ENCODE measurements at places on chromosomes 13 and 19.

GRCh38 chr13:91368101-91368500 lies 20.6 kb downstream of the MIR17HG start:
- DNase-seq = no peak

DNA sequence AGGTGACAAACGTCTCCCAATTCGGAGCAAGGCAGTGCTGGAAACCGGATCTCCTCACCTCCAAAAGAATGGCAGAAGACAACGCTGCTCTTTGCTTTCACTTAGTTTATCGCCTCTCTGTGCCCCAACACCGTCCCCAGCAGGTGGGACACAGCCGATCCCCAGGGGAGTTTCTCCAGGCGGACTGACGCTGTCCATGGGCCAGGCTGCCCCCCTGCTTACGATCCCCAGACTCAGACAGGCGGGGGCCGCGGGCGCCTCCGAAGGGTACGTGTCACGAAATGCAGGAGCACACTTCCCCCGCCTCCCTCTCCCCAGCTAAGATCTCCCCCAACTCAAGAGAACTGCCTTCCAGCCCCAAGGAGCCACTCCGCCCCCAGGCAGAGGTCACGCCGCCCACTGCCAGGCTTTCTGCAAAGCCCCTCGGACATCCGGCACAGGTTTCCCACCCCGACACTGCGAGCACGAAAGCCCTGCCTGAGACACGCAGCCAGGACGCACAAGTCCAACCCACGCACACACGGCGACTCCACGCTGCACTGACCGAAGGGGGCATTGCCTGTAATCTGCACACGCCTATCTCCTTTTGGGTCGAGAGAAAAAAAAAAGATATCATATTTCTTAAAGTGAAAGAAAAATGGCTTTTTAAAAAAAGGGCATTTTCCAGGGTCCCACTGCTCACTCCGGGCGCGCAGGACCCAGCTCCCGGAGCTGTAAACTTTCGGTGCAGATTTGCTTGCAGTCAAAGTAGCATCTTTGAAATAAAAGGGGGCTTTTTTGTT lies 2.0 kb downstream of the SPRY2 start:
- peak; percentile 83 for DNase-seq

GRCh38 chr13:93045836-93046235 lies 180.8 kb upstream of the GPC6 start:
- no peak for DNase-seq

DNA sequence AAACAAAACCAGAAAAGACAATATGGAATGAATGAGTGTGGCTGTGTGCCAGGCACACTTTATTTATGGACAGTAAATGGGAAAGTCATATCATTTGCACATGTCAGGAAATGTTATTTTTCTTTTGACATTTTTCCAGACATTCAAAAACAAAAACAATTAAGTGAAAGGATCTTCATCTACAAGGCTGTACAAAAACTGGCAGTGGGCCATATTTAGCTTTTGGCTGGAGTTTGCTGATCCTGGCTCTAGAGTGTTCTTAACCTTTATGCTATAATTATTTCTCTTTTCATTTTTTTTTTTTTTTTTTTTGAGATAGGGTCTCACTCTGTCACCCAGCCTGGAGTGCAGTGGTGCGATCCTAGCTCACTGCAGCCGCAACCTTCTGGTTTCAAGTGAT lies 6.5 kb upstream of the TNFSF9 start:
- no peak for DNase-seq

- peak; percentile 6 for DNase-seq
Observed at GRCh38 chr19:28746478-28746877, 466.5 kb downstream of the UQCRFS1 start.

GRCh38 chr19:39411081-39411831 lies 1.2 kb upstream of the PLEKHG2 start:
- DNase-seq = no peak

GRCh38 chr19:45153339-45154063 lies 7.3 kb downstream of the NKPD1 start:
- peak; percentile 50 for DNase-seq

- DNase-seq = no peak
Observed at GRCh38 chr13:24613755-24614154, 66.5 kb upstream of the ATP12A start.

DNA sequence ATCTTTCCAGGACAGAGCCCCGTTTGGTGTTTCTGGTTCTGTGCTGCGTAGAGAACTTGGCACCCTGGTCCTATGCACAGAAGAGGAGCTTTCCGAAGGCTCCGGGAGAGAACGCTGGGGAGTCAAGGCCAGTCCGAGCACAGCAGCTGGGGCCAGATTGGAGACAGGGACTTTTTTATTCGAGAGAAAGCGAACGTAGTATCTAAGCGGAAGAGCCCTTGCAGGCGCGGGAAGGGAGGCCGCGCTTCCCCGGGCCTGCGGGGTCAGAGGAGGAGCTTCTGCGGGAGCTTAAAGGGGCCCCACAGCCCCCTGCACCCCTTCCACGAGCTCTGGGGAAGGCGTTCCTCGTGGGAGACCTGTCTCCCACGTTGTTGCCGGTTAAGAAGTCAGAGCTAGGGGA lies 48.6 kb upstream of the ARHGEF7 start:
- no peak for DNase-seq

DNA sequence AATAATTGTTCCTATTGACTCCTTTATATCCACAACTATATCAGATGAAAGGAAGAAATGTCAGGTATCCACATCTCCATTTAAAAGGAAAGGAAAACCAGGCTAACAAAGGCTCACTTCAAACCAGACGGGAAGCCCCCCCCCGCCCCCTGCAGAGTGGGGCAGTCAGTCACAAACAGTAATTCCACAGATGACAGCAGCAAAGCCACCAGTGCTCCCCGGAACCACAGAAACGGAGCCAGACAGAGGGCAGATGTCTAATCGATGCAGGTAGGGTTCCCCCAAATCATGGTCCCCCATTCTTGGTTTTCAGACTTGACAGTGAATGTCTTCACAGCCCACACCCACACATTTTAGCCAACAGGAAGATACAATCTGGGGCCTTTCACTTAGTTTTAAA lies 100.8 kb downstream of the STK24 start:
- no peak for DNase-seq

GRCh38 chr19:50327461-50328223 lies 1.5 kb downstream of the KCNC3 start:
- DNase-seq = no peak

- no peak for DNase-seq
Observed at GRCh38 chr19:55464039-55464661, 401 bp downstream of the C19orf85 start.

DNA sequence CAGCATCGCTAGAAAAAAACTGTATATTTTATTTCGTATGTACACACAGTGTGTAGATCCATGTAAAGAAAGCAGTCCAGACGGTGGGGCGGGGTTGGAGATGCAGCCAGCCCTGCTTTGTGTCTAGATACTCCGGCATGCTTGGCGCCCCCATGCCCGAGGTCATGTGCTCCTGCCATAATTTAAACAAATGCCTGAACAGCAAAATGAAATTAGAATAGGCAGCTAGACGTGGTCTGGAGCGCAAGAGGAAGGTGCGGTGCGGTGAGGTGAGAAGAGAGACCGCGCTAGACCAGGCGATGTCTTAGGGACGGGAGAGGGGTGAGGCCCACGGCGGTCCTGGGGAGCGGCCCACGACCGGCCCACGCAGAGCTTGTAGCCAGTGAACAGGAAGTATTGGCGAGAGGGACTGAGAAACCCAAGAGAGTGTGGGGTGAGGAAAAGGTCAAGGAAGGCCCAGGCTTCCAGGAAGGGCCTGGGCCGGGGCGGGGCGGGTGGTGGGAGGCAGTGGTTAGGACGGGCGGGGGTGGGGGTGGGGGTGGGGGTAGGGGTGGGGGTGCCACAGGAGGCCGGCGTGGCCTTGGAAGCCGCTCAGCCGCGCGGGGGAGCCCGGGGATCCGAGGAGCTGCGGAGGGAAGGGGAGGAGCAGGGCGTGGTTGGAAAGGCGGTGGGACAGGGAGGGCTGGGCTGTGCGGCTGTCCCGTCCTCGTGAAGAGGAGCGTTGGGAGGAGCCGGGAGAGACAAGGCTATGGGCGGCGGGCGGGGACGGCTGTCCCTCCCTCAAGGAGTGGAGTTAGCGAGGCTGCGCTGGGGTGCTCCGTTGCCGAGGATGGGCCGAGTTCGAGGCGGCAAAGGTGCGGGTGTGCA lies 254.7 kb upstream of the SGCG start:
- no peak for DNase-seq

DNA sequence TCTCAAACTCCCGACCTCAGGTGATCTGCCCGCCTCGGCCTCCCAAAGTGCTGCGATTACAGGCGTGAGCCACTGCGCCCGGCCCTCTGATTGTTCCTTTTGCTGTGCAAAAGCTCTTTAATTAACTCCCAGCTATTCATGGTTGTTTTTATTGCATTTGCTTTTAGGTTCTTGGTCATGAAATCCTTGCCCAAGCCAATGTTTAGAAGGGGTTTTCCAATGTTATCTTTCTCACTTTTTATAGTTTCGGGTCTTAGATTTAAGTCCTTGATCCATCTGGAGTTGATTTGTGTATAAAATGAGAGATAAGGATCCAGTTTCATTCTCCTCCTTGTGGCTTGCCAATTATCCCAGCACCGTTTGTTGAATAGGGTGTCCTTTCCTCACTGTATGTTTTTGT lies 19.2 kb upstream of the GRTP1 start:
- DNase-seq = no peak

DNA sequence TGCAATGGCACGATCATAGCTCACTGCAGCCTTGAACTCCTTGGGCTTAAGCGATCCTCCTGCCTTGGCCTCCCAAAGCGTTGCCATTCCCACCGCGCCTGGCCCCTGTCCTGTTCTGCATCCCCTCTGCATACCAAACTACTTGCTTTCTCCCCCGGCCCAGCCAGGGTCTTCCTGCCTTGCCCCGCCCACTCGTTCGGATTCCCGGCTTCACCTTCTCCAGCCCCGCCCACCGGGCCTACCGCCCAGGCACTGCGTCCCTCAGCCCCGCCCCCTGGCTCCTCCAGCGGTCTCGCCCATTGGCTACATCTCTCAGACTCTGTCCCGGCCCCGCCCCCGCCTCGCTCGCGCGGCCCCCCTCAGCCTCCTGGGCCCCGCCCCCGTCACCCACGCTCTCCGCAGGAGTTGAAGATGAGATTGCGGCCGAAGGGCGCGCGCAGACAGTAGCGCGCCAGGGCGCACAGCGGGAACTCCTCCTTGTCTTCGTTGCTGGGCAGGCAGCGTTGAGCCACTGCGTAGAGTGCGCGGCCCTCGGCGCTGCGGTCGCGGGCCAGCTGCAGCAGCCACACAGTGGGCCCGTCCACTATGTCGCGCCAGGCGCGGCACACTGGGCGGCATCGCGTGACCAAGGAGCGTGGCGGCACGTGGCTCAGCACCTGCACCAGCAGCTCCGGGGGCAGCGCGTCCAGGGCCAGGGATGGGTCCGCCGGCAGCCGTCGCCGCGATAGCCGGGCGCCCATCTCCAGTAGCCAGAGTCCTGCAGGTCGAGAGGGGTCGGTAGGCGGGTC lies 19.0 kb downstream of the MRPS12 start:
- DNase-seq = peak; percentile 16

DNA sequence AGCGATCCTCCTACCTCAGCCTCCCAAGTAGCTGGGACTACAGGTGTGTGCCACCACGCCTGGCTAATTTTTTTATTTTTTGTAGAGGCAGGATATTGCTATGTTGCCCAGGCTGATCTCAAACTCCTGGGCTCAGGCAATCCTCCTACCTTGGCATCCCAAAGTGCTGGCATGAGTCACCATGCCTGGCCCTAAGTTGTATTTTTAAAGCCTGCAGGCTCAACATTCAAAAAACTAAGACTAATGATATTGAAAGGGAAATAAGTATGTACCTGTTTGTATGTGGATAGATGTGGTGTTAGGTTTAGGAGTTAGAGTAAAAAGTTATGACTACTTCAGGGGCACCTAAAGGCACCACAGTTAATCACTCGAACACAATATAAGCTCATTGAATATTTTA lies 5.4 kb upstream of the IPO5 start:
- DNase-seq = peak; percentile 57

GRCh38 chr19:55591555-55591954 lies 7.8 kb downstream of the FIZ1 start:
- DNase-seq = no peak

- DNase-seq = peak; percentile 75
Observed at GRCh38 chr13:52459668-52460067, 4.4 kb downstream of the CKAP2 start.

DNA sequence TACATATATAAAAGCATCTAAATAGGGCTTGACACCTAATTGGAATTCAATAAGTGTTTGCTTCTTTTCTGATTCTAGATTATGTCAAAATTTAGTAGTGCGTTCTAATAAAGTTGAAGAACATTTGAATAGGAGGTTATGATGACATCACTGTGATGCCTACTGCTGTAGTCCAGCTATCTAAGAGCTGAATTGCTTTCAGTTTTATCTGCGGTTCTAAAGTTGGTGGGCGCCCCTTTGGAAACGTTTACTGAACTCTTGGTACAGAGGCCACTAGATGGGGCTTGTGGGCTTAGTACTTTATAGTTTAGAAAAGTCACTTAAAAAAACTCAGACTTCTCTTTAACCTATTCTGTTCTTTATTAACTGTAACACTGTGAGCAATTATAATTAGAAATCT lies 776.9 kb downstream of the GPC5 start:
- peak; percentile 0 for DNase-seq

DNA sequence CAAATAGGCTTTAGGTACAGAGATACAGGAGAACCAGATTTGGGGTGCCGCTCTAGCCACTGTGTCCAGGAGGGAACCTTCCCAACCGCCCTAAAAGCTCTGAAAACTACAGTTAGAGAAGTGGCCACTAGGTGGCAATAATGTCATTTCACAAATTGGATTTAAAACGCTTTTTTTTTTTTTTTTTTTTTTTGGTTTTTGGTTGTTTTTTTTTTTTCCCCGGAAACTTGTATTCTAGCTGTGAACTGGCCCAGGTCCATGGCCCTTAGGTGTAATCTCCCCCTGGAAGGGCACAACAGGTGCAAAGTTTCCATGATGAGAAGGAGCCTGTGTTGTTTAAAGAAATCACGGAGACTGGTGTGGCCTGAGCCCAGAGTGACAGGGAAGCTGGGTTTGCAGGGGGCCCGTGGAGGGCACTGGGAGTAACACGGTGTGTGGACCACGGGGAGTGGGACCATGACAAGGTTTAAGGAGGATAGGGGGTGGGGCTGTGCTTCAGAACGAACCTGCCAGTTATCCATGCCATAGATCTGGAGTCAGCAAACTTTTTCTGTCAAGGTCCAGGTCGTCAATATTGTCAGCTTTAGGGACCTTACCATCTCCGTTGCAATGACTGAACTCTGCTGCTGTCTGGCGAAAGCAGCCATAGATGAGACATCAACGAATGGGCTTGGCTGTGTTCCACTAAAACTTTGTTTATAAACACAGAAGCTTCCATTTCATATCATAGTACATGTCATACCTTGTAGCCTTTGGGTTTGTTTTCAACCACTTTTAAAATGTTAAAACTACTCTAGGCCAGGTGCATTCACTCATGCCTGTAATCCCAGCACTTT lies 10.1 kb downstream of the OR1I1 start:
- peak; percentile 72 for DNase-seq

- no peak for DNase-seq
Observed at GRCh38 chr19:39405958-39406655, 540 bp upstream of the ZFP36 start.

DNA sequence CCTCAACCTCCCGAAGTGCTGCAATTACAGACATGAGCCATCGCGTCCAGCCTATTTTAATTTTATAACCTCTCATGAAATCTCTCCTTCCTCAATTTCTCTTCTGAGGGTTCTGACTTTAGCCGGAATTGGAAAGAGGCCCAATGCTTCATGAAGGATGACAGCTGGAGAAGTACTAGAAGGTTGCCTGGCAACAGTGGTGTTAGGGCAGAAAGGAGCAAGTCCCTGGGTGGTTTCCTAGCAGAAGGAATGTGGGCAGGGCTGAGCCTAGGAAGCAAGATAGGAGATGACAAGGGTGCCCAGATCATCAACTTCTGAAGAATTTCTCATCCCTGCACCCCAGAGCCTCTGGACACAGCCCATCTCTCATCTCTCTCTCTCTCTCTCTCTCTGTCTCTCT lies 25.8 kb downstream of the CACNG6 start:
- DNase-seq = peak; percentile 54

GRCh38 chr13:85616275-85616674 lies 182.9 kb downstream of the SLITRK6 start:
- DNase-seq = no peak

Measured in EL (cell line).